ENCODE measurements at places on chromosomes 1 and 21. TPM values are rescaled to one million over a fixed set of nuclear protein-coding genes. Genes with fewer than 3 reads are reported as not detected.

DNA sequence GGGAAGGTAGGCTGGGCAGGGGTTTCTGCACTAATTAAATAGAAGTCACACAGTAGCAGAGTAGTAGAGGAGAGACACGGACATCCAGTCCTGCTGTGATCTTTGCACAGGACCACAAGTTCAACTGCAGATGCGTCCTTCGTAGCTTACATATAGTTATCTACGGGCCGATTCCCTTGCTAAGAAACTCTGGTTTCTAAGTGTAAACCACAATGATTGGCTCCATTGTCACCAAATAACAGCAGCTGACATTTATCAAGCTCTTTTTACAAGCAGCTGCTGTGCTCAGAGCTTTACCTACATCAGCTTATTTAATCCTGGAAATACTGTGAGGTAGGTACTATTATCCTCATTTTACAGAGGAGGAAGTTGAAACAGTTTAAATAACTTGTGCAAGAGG lies 3.1 kb downstream of the SLC45A3 start:
- no peak overlapping the region for H3K27ac ChIP-seq
- peaks cover 19% of the 10 kb centered on the region for H3K4me1 ChIP-seq
- no peaks in the 10 kb centered on the region for H3K36me3 ChIP-seq
- no peaks in the 10 kb centered on the region for H3K27me3 ChIP-seq
- no peak for DNase-seq

DNA sequence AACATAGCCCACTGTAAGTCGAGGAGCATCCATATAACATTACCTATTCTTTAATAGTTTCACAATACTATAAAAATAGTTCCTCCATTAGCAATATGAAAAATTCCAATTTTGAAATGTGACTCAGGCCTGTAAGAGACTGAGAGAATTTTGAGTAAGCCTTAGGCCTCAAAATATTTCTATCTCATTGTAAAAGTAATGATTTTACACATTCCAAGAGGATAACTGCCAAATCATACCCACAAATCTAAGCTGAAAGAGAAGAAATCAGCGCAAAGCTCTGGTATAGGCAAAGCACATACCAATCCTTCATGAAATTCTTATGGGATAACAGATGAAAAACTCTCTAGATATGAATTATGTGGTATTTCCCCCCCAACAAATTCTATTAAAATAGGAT lies 144.1 kb downstream of the CDC42BPA start:
- no peaks in the 10 kb centered on the region for H3K36me3 ChIP-seq
- H3K27me3 ChIP-seq, result no peaks in the 10 kb centered on the region
- no peak overlapping the region for H3K4me3 ChIP-seq
- no peak overlapping the region for H3K27ac ChIP-seq

GRCh38 chr1:24425922-24426321 lies 10.3 kb downstream of the NIPAL3 start:
- no peaks in the 10 kb centered on the region for H3K4me1 ChIP-seq
- no peaks in the 10 kb centered on the region for H3K27me3 ChIP-seq
- no peak for DNase-seq
- no peak overlapping the region for H3K4me3 ChIP-seq
- peaks cover 26% of the 10 kb centered on the region for H3K36me3 ChIP-seq
- H3K27ac ChIP-seq, result no peak overlapping the region

- peaks cover 43% of the 10 kb centered on the region for H3K36me3 ChIP-seq
- no peak overlapping the region for H3K27ac ChIP-seq
- peaks cover 20% of the 10 kb centered on the region for H3K4me1 ChIP-seq
Observed at GRCh38 chr1:155913969-155914757, 3.0 kb upstream of the RIT1 start.

DNA sequence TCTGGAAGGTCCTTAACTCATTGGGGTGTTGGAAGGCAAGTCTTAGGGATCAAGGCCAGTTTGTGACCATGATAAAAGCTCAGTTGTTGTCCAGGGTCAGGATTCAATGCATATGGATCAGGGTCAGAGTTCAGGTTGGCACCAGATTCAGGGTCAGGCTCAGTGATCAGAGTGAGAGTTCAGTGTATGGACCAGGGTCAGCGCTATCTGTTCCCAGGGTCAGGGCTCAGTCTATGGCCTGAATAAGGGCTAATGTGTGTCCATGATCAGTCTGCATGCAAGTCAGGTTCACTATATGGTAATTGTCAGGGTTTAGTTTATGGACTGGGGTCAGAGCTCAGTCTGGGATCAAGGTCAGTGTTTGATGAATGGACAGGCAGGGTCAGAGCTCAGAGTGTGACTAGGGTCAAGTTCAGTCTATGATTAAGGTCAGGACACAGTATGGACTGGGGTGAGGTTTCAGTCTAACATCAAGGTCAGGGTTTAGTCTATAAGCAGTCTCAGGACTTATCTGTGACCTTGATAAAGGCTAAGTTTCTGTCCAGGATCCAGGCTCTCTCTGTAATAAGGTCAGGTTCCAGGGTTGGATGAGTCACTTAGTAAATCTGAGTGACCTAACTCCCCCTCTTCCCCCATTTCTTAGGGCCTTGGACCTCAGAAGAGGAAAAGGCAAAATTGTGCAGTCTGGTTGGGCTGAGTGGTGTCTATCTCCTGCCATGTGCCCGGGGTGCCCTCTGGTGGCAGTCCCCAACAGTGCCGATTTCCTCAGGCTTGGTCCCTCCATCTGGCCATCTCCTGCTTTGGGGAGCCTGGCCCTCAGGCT lies 23.8 kb downstream of the KNCN start:
- no peak overlapping the region for H3K27ac ChIP-seq
- no peaks in the 10 kb centered on the region for H3K36me3 ChIP-seq
- DNase-seq, result peak; percentile 87
- H3K4me3 ChIP-seq, result no peak overlapping the region

GRCh38 chr1:174815036-174815435 lies 184.7 kb upstream of the CACYBP start:
- no peak overlapping the region for H3K4me3 ChIP-seq
- no peaks in the 10 kb centered on the region for H3K36me3 ChIP-seq

DNA sequence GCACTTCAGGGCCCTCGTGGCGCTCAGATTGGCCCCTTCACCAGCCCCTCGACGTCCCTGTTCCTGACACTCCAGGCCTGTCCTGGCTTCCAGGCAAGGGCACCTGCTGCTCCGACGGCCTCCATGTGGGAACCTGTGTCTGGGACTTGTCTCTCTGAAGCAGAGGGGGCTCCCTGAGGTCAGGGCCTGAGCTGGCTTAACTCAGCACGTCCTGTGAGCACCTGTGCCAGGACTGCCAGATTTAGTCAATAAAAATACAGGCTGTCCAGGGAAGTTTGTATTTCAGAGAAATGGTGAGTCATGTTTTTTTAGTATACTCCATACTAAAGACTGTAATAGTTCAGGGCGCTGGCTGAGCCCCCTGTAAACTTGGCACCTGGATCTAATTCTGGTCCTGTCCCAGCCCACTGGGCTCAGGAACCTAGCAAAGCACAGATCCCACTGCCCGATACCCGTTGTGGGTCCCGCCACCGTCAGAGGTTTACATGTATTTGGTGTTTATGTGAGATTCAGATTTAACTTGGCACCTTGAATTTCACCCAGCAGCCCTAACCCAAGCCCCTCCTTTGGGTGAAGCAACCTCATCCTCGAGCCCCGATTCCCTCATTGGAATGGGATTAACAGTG lies 109.9 kb upstream of the IFFO2 start:
- H3K4me1 ChIP-seq, result peaks cover 17% of the 10 kb centered on the region
- H3K27ac ChIP-seq, result no peak overlapping the region
- no peak overlapping the region for H3K4me3 ChIP-seq
- no peak for DNase-seq
- H3K36me3 ChIP-seq, result no peaks in the 10 kb centered on the region

DNA sequence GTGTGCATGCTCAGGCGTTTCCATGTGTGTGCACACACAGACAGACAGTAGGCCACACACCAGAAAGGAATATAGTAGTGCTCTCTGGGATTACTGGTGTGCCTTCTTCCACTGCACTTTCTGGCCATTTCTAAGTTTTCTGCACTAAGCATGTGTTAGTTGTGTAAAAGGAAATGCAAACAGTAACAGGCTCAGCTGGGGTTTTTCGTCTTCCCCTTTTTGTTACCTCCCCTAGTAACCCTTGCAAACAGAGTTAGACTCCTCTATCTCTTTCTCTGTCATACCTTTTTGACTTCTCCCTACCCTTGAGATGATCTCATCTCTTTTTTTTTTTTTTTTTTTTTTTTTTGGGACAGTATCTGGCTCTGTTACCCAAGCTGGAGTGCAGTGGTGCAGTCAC lies 196.3 kb downstream of the SDCCAG8 start:
- H3K36me3 ChIP-seq, result no peaks in the 10 kb centered on the region
- no peak for DNase-seq
- H3K4me3 ChIP-seq, result no peak overlapping the region
- no peak overlapping the region for H3K27ac ChIP-seq

- no peak for DNase-seq
- H3K27me3 ChIP-seq, result no peaks in the 10 kb centered on the region
- H3K36me3 ChIP-seq, result no peaks in the 10 kb centered on the region
- no peak overlapping the region for H3K4me3 ChIP-seq
- H3K27ac ChIP-seq, result no peak overlapping the region
Observed at GRCh38 chr1:164953098-164953497, 394.1 kb downstream of the PBX1 start.

DNA sequence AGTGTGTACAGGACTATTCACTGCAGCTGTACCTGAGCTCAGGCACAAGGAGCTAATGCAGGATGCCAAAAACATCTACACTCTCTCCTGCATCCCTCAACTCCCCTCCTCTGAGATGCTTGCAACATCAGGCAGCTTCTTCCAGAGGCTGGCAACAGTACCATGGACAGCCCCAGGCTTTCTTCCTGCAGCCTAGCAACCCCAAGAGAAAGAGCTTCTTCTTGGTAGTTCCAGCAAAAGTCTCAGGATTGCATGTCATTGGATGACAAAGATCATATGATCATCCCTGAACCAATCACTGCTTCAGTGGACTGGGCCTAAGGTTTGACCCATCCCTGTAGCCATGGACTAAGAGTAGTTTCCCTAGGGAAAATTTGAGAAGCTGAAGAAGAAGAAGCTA lies 46.7 kb downstream of the CAMK2N1 start:
- H3K27me3 ChIP-seq, result peaks cover 5% of the 10 kb centered on the region
- no peak for DNase-seq
- H3K4me3 ChIP-seq, result no peak overlapping the region

FCGR2B gene
- total RNA-seq, result 32.9 TPM

OR2AK2 gene
- not detected for total RNA-seq

ST6GALNAC5 gene
- 22.7 TPM for total RNA-seq

Data from sigmoid colon (tissue), 7 donors.